Stimulated activated CD8-positive, alpha-beta memory T cell treated with anti-CD3 and anti-CD28 coated beads, Interleukin-15, amount 100 ng/mL, for 24 hours (primary cell): ENCODE measurements at places on chromosomes 6 and 20.

GRCh38 chr6:3766214-3766613 lies 14.7 kb upstream of the PXDC1 start:
- DNase-seq = no peak

DNA sequence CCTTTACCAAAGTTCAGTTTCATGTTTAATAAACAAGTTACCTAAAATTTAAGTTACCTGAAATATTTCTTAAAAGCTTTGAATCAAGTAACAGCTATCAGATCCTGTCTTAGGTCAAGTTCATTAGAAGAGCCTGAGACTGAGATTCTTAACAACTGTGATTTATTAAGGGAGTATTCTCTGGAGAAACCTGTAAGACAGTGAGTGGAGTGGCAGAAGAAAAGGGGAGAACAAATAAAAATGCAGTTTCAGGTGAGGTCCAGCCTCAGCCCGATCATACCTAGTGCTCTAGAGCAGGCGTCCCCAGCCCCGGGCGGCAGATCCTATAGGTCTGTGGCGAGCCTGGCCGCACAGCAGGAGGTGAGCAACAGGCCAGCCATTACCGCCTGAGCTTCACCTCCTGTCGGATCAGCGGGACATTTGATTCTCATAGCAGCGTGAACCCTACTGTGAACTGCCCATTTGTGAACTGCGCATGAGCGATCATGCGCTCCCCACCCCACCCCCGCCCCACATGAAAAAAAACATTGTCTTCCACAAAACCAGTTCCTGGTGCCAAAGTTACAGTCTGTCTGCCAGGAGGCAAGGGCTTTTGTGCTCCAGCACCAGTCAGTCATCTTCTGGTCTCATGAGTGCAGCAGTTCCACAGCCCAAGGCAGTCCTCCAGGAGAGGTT lies 59.2 kb upstream of the ADGRB3 start:
- DNase-seq = no peak

- DNase-seq = no peak
These were observed 207.0 kb downstream of the ADGB start for GRCh38 chr6:146805546-146806325.

GRCh38 chr6:22062807-22063408 lies 233.9 kb downstream of the PRL start:
- no peak for DNase-seq

DNA sequence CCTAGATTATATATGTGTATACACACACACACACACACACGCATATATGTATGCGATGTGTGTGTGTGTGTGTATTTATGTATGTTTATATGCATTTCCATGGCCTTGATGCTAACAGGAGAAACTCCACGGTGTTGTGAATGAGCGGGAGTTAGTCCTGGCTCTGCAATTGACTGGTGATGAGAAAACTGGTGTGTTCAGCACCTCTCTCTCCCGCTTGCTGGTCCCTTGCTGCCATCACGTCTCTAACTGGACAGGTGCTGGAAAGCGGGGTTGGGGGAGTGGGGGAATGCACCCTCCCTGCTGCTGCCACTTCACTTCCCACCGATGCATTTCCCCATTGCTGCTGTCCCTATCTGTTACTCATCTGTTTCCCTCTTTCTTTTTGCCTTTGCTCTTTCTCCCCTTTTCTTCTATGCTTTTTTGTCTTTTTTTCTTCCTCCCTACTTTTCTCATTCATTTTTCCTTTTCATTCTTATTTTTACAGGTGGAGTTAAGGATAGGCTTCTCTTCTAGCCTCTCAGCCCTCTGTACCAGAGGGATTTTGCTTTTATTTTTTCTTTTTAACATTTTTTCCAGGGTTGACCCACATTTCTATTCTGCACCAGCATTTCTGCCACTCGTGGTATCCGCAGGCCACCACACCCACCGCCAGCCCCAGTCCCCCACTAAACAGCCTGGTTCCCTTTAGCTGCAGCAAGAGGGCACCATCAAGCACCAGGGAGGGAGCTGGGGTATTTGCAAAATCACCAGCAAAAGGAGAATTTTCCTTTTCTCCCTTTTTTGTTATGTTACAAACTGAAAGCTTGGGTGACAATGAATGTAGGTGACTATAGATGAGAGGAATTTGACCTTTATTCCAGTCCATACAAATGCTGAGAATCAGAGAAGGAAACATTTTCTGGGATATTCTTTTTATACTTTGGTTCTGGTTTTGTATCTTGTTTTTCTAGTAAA lies 115.6 kb downstream of the TCP11 start:
- DNase-seq = no peak

- no peak for DNase-seq
These were observed 2.8 kb upstream of the ZNF512B start for GRCh38 chr20:63972312-63973159.

DNA sequence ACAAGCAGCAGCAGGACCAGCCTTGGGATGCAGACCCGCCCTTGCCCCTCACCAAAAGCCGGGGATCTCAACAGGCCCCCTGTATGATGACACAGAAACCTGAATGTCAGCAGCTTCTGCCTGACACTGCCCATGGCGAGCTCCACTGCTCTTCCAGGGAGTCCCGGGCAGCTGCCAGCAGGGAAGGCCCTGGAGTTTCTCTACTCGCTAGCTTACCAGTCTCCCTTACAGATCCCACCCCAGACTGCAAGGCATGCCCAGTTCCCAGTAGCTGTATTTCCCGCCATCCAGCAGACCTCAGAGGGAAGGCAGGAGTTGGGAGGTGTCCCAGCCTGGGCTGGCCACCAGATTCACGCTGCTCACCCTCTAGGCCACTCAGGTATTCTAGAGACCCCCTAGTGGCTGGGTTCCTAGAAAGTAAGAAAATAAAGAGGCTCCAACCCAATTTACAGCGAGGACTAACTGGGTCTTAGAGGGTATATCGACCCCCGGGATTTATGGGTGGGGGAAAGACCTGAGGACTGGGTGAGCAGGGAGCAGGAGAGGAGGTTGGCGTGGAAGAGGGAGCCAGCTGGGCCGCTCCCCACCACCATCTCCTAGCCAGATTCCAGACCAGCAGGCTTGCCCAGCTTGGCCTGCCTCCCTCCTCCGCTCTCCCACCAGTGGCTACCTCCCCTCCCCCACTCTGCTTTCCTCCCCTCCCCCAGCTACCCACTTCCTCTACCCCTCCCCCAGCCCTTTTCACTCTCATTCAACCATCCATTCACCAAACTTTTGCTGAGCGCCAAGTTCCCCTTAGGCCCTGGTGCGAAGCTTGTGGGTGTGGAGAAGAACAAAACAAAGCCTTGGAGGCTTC lies 9.7 kb upstream of the HMGA1 start:
- no peak for DNase-seq
